Left renal pelvis (tissue), 4 donors: ENCODE measurements at places on chromosomes 1 and 21.
A peak's percentile ranks its signal among the peaks of the same experiment; 100 is the strongest.

DNA sequence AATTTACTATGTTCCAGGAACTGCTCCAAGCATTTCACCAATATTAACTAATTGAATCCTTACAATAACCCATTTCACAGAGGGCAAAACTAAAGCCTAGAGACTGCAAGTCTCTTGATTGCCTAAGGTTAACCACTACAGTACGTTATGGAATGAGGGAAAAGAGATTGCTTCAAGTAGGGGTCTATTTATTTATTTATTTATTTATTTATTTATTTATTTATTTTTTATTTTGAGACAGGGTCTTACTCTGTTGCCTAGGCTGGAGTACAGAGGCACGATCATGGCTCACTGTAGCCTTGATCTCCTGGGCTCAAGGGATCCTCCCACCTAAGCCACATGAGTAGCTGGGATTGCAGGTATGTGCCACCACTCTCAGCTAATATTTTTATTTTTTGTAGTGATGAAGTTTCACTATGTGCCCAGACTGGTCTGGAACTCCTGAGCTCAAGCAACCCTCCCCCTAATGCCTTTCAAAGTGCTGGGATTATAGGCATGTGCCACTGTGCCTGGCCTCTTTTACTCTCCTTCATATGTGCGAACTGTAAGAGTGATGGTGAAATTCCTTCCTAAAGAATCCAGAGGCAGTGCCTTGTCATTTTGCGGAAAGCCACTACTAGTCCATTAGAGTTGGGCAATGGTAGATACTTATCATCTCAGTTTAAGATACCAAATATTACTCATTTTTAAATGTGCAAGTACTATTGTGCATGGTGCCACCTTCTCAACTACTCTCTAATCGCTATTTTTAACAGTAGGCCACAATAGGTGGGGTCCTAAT is 65.7 kb upstream of the CYP2J2 start:
- DNase-seq: no peak

GRCh38 chr1:7616076-7616832 is 154.8 kb upstream of the VAMP3 start:
- peak; percentile 55 for DNase-seq

GRCh38 chr1:48493970-48494769 is 22.2 kb upstream of the SPATA6 start:
- peak; percentile 52 for DNase-seq

DNA sequence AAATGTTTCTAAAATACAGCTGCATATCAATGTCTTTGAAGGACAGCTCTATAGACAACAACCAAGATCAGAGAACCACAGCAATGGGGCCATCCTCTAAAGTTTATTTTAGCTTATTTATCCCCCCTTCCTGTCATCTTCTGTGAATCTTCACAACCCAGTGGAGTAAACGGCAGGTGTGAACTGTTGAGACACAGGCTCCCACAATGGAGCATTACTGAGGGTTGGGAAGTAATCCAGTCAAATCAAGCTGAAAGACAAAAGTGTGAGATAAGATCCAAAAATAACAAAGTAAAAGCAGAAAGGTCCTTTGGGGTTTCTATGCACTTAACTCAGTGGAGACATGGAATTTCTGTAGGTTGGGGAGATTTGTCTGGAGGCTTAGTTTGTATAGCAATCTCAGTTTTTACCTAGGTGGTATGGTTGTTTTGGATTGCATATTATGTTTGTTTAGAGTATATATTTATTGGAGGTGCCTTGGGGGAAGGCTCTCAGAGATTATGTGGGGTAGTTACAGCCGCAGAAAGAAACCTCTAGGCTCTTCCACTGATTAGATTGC is 286.9 kb upstream of the ADGRL2 start:
- DNase-seq: no peak
